ENCODE measurements at places on chromosomes 4 and X.

DNA sequence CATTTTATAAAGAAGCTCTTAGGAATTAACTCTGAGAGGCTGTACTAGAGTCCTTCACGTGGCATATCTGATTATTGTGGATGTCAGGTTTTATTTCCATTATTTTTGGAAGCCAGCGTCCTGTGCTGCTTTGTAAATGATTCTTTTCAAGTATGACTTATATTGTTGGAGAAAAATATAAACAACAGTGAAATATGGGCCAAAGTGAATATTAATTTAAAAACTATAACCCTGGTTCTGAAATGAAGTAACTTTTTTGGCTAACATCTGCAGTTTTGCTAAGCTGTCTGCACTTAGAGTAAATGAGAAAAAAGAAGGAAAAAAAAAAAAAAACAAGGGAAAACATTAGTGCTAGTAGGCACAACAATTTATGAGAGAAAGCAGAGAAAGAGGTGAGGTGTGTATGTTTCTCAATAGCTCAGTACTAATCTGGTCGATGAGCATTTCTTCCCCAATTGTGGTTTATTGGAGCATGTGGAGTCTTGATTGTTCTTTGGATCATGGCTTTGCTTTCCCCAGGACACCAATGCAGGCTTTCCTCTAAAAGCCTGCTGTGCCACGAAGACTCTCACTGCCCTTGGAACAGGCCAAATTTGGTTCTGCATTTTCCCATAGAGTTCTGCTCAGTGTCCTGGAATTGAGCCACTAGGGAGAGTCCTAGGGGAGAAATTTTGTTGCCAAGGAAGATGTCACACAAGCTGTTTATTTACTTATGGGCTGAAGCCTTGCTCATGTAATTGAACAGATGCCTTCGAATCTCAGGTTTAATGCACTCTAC is 273.3 kb downstream of the DKK2 start:
- no peak for DNase-seq

GRCh38 chrX:154436983-154437752 is at the start of gene GDI1:
Gene GDI1, plus strand, starts transcription at chrX:154437154. Its CDS starts 101 bp downstream, at chrX:154437255.
- DNase-seq, result no peak

GRCh38 chr4:146245246-146245645 is 30.9 kb downstream of the REELD1 start:
- DNase-seq, result no peak

DNA sequence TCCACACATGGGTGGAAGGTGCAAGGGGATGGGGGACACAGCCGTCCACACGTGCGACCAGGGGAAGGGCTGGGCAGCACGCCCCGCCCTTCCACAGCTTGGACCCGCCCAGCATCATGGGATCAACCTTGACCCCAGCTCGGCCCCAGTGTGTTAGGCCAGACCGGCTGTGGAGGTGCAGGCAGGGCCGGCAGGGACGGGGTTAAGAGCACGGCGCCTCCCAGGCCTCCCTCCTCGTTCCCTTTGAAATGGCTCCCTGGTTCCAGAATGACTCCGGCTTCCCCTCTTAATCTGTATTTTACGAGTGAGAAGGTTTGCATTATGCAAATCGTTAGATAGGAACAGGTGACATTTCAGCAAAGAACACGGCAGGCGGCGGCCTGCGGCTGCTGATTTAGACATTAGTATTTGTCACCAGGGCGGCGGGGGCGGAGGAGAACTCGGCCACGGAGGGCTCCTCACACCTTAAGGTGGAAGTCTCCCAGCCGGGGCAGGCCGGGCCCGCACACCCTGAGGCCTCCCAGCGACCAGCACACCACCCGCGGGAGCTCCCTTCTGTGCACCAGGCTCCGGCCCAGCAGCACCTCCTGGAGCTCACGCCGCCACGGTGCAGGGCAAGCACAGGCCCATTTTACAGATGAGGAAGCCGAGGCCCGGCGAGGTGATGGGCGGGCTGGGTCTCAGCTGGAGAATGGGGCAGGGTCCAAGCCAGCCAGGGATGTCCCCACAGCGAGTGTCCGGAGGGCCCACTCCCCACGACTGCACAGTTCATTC is 116.1 kb downstream of the FAM53A start:
- DNase-seq, result no peak

Measured in stimulated activated CD4-positive, alpha-beta T cell treated with anti-CD3 and anti-CD28 coated beads, Interleukin-15, amount 100 ng/mL, for 48 hours (primary cell).